Sciatic nerve (tissue), 2 donors: ENCODE measurements at places on chromosomes 3 and 15.

GRCh38 chr3:161851941-161852566 is 355.4 kb downstream of the OTOL1 start:
- DNase-seq = peak; percentile 62

DNA sequence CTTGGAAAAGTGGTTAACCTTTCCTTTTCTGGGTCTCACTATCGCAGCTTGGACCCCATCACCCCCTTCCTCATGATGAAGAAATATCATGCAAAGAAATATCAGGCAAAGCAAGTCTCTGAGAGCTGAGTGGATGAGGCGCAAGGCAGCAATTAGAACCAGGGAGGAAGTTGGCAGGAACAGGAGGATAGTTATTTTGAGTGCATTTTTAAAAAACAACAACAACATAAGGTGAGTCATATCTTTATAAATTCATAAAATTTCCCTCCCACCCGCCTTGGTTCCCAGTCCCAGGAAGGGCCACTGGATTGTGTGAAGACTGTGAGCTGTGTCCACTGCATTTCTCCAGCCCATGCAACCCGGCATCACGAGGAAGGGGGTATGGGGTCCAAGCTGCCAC is 316.9 kb upstream of the TLE3 start:
- DNase-seq = no peak

- DNase-seq = no peak
Observed at GRCh38 chr3:189171707-189172106, at the start of gene TPRG1. Gene TPRG1 (plus strand): TSS chr3:189171971. CDS start chr3:189207385, 35,414 bp downstream.

- no peak for DNase-seq
Observed at GRCh38 chr3:98650971-98651779, 57.8 kb upstream of the CPOX start.

DNA sequence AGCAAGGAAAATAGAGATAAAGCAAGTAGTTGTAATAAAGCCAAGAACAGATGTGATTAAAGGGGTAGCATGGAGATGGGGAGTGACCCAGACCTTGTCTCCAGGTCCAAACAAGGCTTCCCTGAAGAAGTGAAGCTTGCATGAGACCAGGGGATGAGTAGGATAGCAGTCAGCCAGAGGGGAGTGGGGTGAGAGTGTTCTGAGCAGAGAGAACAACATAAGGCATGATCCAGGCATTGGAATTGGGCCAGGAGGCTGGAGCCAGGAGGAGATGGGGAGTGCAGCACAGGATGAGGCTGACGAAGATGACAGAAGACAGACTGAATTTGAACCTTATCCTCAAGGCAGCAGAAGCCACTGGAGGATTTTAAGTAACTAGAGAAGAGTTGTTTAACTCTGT is 7.2 kb downstream of the TMOD2 start:
- peak; percentile 74 for DNase-seq
